NCI-H2029 treated with DMSO at 0.1 percent for 48 hours (cell line): ENCODE measurements at places on chromosomes 11 and 22.

DNA sequence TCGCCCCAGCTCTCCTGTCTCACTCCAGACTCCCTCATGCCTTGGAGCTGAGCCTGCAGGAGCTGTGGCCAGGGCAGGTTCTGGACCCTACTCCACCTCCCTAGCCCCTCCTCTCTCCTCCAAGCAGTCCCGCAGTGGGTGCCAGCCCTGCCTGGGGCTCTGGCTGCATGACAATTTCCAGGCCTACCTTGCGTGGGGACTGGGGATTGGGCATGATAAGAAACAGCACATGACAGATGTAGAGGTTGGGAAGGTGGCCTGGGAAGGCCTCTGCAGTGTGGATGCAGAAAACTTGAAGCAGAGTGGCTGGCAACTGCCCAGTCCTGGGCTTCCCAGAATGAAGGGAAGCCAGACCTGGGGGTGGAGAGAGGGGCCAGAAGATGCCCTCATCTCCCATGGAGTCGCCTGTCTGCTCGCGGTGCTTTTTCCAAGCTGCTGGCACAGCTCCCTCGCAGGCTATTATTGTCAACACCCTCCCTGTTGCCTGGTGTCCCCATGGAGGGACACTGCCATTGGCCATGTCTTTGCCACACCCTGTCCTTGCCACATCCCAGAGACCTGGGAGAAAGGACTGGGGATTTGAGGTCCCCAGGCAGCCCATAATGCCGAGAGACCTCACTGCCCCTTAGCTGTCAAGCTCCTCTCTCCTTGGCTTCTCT is 48.9 kb upstream of the CDON start:
- peak; percentile 14 for DNase-seq

- DNase-seq, result no peak
Measured at GRCh38 chr11:131815590-131815989, 445.2 kb downstream of the NTM start.

DNA sequence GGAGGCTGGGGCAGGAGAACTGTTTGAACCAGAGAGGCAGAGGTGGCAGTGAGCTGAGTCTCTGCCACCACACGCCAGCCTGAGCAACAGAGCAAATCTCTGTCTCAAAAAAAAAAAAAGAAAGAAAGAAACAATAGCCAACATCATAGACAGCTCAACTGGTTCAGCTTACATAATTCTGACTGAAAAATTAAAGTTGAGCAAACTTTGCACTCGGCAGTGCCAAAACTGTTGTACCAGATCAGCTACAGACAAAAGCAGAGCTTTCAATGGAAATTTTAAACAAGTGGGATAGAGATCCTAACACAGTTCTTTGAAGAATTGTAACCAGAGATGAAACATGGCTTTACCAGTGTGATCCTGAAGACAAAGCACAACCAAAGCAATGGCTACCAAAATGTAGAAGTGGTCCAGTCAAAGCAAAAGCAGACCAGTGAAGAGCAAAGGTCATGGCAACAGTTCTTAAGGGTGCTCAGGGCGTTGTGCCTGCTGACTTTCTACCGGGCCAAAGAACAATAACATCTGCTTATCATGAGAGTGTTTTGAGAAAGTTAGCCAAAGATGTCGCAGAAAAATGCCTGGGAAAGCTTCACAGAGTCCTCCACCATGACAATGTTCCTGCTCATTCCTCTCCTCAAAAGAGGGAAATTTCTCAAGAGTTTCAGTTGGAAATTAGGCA is 59.3 kb downstream of the TTC28 start:
- no peak for DNase-seq

DNA sequence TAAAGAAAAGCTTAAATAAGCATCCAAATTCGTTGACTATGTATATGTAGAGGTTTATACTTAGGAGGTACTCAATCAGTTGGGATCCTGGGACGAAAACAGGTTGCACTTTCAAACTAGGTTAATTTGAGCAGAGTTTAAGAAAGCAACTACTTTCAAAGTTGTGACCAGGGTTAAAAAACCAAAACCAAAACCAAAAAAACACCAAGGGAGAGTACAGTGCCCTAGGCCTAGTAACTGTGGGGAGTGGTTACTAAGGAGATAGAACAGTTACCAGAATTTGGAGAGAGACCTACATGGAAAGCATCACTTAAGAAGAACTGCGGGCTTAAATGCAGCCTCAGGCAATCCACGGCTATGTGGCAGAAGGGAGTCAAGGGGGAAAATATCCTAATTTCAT is 148.3 kb downstream of the JRKL start:
- DNase-seq, result no peak

- no peak for DNase-seq
Measured at GRCh38 chr11:57164317-57164716, 17.4 kb upstream of the LRRC55 start.

DNA sequence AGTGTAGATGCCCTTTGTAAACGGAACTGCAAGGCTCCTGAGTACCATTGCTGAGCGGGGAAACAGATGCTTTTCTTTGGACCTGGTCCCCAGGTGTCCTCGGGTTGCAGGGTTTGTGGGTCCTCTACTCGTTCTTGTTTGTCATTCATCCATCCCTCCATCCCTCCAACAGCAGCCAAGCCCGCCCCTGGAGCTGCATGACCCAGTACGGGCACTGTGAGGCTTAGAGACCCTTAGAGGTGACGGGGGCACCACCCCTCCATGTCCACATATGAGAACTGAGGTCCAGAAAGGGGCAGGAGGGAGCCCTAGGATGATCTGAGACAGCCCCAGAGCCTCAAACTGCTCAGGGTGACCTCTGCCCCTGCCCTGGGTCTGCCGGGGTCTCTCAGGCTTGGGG is 45.4 kb downstream of the WNT11 start:
- DNase-seq, result no peak

DNA sequence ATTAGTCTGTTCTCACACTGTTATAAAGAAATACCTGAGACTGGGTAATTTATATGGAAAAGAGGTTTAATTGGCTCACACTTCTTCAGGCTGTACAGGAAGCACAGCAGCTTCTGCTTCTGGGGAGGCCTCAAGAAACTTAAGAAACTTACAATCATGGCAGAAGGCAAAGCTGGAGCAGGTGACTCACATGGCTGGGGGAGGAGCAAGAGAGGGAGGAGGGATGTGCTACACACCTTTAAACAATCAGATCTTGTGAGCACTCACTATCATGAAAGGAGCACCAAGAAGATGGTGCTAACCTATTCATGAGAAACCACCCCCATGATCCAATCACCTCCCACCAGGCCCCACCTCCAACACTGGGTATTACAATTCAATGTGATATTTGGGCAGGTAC is 381.6 kb downstream of the ETS1 start:
- DNase-seq, result no peak

DNA sequence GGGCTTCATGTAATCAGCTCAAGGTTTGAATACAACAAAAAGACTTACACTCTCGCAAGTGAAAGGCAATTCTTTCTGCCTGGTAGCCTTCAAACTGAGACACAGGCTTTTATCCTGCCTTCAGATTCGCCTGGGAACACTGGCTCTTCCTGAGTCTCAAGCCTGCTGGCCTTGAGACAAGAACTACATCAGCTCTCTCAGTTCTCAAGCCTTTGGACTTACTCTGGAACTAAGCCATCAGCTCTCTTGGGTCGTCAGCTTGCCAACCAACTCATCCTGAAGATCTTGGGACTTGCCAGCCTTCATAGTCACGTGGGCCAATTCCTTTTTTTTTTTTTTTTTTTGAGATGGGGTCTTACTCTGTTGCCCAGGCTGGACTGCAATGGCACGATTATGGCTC is 35.7 kb upstream of the LRRC10B start:
- no peak for DNase-seq

GRCh38 chr11:109731451-109731850 is 309.5 kb downstream of the C11orf87 start:
- DNase-seq, result no peak

DNA sequence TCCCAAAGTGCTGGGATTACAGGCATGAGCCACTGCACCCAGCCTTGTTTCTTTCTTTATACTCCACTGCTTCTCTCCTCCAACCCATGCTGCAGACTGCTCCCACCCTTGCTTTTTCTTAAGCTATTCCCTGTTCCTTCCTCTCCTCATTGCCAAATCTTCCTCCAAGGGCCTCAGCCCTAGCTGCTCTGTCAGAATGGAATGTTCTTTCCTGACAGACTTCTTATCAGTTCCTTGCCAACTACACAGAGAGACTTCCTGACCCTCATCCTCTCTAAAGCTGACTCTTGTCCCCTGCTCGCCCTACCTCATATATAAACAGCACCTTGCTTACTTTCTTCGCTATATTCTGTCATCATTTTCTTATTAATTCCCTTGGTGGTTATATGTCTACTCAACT is 16.9 kb upstream of the PIK3C2A start:
- DNase-seq, result no peak

- DNase-seq, result no peak
Measured at GRCh38 chr11:6746086-6746618, 25.6 kb downstream of the OR2AG2 start.

DNA sequence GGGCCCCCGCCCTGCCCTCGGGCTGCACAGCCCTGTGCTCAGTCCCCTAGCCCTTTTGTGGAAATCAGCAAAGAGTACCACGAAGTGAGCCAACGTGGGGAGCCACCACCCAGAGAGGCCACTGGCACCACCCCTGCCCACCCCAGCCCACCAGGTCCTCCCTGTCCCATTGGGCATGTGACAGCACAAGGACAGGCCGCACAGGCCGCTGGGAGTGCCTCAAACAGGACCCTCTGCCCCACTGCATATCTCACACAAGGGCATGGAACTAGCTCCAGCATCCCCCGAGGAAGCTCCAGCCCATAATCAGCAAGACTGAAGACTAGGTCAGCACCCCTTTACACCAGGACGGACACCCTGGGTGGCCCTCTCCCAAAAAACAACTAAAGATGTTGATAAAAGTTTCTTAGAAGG is 29.7 kb downstream of the GNB1L start:
- DNase-seq, result no peak

DNA sequence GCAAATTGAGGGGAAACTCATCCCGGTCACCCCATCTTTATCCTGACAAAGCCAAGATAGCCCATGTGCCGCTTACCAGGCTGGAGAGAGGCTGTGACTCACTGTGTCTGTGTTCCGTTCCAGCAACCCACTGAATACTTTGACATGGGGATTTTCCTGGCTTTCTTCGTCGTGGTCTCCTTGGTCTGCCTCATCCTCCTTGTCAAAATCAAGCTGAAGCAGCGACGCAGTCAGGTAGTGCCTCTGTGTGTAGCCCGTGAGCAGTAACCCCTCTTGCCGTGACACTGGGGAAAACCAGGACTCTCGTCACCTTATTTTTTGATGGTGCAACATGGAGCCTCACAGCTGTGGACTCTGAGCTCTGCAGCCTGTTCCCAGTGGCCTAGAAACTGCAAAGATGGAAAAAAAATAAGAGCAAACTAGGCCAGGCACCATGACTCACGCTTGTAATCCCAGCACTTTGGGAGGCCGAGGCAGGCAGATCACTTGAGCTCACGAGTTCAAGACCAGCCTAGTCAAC is 16.9 kb downstream of the C22orf31 start:
- no peak for DNase-seq

DNA sequence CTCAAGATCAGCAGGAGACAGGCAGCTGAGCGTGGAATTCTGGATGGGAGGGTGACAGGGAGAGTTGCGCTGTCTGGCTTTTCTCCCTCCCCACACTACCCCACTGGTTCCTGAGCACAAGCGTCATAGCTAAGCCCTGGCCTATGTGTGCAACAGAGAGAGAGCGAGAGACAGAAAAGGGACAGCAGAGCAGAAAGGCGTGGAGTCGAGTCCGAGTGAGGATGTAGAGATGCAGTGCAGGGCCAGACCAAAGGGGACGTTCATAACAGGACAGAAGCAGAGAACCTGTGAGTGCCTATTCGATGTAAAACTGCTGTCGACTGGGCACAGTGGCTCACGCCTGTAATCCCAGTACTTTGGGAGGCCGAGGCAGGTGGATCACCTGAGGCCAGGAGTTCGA is 94.0 kb upstream of the TMEM45B start:
- no peak for DNase-seq

- DNase-seq, result no peak
Measured at GRCh38 chr11:36210529-36210928, 78.7 kb downstream of the COMMD9 start.

- no peak for DNase-seq
Measured at GRCh38 chr11:74671520-74672196, 59.6 kb downstream of the CHRDL2 start.

- no peak for DNase-seq
Measured at GRCh38 chr22:23527971-23528740, 51.9 kb downstream of the IGLL1 start.

GRCh38 chr22:30031764-30032455 is 48.4 kb upstream of the HORMAD2 start:
- no peak for DNase-seq

- no peak for DNase-seq
Measured at GRCh38 chr11:45450189-45450588, 164.0 kb upstream of the SYT13 start.

GRCh38 chr11:86740628-86741483 is 59.5 kb upstream of the PRSS23 start:
- DNase-seq, result no peak
